ENCODE measurements at places on chromosomes 11 and 22.

DNA sequence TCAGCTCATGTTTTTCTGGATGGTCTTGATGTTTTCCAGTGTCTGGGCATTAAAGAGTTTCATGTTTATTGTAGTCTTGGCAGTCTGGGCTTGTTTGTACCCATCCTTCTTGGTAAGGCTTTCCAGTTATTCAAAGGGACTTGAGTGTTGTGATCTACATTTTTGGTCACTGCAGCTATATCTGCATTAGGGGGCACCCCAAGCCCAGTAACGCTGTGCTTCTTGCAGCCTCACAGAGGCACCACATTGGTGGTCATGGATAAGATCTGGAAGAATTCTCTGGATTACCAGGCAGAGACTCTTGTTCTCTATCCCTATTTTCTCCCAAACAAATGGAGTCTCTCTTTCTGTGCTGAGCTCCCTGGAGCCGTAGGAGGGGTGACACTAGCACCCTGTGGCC lies 451.5 kb upstream of the FAT3 start:
- DNase-seq = no peak

GRCh38 chr11:62921201-62921572 lies at the start of gene CHRM1:
TSS of gene CHRM1 (minus strand) at chr11:62921363. CDS start at chr11:62911100, 10,263 bp downstream.
- no peak for DNase-seq

DNA sequence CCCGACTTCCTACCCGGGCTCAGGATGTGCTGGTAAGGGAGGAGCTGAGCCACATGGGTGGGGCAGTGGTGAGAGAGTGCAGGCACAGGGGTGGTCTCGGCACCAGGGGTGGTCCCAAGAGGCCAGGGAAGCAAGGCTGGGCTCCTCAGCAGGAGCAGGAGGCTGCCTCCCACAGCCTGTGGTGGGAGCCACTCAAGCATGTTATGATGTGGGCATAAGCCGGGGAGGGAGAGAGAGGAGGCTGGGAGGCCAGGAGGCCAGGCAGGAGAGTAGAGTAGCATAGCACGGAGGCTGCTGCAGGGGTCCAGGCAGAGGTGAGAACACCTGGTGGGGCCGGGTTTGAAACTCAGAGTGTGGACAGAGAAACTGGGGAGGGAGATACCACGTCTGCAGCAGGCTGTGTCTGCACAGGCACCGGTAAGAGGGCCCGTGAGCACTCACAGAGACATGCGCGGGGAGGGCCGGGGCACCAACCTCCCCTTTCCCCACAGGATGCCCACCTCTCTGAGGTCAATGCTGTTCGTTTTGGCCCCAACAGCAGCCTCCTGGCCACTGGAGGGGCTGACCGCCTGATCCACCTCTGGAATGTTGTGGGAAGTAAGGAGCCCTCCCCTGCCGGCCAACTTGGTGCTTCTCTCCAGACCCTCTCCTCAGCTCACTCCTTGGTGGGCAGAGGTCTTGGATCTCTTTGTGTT lies 10.7 kb downstream of the ATG16L2 start:
- DNase-seq = no peak

DNA sequence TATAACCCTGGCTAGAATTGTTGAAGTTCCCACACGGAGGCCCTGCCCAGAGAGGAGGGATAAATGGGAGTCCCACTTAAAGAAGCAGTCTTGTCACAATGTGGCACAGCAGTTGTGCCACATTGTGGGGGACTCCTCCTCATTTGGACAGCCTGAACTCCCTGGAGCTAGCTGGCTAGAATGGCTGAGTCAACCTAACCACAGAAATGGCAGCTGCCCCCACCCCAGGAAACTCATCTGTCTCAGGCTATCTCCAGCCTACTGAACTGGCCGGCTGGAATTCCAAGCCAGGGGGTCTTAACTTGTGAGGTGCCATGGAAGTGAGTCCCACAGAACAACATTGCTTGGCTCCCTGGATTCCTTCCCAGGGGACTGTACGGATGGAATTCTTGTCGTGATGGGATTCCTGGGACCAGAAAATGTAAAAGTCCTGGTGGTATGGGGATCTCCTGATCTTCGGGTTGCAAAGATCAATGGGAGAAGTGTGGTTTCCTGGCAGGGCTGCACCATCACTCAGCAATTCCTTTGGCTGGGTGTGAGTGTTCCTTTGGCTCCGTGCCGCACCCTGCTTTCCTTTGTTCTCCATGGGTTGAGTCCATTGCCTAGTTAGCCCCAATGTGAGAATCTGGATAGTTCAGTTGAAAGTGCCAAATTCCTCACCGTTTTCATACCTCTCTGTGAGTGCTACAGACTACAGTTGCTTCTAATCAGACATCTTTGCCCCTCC lies 791.2 kb upstream of the FAT3 start:
- DNase-seq = no peak

GRCh38 chr11:26126741-26127140 lies 205.2 kb upstream of the ANO3 start:
- DNase-seq = no peak

GRCh38 chr11:26247340-26247739 lies 84.6 kb upstream of the ANO3 start:
- peak; percentile 61 for DNase-seq

DNA sequence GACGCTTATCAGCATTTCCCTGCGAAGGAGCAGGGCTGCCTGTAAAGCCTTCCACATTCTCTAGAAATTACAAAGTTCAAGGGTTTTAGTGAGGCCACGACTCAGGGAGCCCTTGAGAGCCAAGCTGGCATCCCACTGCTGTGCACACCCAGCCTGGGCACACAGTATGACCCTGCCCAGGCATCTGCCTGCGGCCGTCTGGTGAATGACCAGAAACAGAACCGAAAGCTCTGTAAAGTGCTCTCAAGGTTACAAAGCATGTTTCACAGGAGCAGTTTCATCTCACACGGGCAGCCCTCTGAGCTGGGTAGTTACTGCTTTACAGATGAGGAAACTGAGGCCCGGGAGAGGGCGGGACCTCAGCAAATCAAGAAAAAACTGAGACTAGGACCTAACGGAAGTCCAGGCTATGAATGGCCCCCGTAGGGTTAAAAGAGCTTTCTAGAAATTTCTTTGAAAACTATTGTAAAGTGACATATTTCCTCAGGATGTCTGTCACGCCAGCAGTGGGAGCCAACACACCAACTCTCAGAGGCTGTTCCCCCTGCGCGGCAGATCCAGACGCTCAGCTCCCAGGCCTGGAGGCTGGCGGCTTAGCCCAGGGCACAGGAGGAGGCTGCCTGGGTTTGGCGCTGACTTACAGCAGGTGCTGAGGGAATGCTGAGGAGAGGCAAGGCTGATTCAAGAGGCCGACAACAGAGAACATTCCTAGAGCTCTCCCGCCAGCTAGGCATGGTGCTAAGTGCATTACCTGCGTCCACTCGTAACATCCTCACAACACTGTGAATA lies 7.7 kb upstream of the TCF20 start:
- no peak for DNase-seq

DNA sequence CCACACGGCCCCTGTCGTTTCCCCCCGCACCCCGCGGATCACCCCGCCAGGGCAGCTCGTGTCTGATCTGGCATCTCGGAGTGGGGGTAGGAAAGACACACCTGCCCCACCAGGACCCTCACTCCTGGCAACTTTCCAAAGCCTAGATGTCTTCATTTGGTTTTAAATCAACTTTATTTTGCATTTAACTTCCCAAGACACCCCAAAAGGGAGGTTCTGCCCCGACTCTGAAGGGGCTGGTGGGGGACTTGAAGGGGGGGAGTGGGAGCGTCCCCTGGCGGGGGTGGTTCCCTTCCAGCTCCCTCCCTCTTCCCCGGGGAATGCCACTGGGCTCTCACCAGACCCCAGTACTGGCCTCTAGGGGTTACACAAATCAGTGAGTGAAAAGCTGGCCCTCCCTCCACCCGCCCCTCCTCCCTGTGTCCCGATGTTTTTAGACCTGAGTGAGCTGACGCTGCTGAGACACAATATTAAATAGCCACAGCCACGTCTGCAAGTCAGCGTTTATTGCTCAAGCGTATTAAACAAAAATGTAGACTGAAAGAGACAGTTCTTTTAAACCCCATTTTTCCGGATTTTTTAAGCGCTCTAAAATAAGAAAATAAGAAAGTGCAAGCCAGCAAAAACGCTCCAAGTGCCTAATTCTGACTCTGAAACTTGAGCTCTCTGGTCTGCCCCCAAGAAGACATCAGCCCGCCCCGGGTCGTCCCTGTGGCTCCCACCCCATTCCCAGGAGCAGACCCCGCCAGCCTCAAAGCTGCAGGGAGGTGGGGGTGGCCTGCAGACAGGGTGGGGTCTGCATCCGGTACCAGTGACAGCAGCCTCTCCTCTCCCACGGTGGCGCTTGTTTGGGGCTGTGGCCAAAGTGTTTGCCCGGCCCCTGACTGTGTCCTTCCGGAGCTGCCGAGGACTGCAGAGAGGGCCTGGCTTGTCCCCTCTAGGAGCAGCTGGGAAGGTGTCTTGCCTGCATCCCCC lies 1.1 kb upstream of the TTLL8 start:
- DNase-seq = no peak

Measured in mammary epithelial cell (primary cell).